Naive thymus-derived CD4-positive, alpha-beta T cell (primary cell): ENCODE measurements at places on chromosomes 3 and 15.

DNA sequence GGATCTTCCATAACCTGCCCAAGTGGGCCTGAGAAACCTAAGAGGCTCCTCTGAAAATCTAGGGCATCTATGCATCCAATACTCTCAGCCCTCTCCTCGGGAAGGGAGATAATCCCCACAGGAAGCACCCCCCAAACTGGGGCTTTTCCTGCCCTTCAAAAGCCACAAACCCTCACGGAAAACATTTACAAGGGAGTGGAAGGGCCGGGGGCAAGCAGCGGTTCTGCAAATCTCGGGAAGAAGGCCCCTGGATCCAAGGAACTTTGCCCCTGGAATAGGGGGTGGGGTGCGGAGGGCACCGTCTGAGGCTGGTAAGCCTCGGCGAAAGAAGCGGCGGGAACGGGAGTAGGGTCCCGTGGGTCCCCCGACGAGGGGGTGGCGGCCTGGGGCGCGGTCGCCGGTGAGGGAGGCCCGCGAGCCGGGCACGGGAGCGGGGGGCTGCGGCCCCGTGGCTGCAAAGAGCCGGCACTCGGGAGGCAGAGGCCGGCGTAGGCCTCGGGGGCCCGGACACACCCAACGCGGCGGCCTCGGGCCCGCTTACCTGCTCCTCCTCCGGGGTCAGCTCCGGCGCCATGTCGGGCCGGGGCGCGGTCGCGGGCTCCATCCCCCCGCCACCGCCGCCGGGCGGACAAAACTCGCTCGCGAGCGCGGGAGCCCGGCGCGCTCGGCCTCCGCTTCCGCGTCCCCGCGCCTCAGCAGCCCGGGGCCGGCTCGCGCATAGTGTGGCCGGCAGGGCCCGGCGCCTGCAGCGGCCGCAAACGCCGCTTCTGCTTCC is 755 bp downstream of the PTPN9 start:
- DNase-seq, result peak; percentile 41

DNA sequence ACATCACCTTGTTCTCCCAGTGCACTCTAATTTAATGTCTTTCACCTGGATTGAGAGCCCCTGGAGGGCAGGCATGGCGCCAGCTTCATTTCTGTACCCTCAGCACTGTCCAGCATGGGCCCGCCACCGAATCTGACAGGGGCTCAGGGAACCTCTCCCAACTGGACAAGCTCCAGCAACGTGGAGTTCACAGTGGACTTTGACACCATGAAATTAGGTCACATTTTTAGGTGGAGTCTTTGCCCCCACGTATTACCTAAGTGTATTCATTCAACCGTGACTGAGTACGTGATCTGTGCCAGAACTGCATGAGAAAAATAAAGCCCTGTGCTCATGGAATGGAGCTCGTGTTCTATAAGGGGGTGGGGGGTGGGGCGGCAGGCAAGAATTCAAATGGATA is 94.1 kb upstream of the ATP2B2 start:
- DNase-seq, result no peak

GRCh38 chr15:52338058-52338457 is 42.5 kb upstream of the MYO5C start:
- no peak for DNase-seq

DNA sequence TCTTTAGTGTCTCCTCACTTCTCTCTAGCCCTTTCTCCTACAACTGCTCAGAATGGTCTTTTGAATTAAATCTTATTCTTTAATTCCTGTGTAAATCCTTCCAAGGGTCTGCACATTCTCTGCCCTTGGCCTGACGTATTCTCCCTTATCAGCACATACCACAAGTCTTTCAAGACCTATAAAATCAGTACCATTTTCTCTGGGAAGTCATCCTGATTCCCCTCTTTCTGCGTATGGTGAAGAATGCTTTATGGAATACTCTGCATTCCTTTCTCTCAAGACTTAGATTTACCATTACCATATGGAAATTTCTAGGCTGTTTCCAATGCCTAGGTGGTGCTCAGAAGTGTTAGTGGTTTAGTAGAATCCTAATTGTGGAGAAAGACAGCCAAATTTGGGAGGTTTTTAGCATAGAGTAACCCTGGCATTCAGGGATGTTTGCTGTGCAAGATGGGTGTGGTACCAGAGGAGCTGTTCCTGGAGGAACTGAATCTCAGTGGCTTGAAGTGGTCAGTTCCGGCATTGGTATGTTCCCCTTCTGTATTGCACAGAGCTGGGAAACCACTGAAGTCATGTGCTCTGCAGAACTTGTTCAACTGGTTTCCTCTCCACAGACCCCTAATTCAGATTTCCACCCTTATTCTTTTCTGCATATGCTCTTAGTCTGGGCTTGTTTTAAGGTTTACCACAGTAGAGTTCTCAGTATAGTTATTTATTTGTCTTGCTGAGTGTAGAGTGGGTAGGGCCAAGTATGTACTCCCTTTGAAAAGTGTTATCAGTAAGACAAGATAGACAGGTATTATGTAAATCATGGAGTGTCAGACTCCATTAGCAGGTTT is 24.5 kb downstream of the IQGAP1 start:
- no peak for DNase-seq

GRCh38 chr3:45612918-45613602 is 18.5 kb downstream of the LIMD1 start:
- no peak for DNase-seq

DNA sequence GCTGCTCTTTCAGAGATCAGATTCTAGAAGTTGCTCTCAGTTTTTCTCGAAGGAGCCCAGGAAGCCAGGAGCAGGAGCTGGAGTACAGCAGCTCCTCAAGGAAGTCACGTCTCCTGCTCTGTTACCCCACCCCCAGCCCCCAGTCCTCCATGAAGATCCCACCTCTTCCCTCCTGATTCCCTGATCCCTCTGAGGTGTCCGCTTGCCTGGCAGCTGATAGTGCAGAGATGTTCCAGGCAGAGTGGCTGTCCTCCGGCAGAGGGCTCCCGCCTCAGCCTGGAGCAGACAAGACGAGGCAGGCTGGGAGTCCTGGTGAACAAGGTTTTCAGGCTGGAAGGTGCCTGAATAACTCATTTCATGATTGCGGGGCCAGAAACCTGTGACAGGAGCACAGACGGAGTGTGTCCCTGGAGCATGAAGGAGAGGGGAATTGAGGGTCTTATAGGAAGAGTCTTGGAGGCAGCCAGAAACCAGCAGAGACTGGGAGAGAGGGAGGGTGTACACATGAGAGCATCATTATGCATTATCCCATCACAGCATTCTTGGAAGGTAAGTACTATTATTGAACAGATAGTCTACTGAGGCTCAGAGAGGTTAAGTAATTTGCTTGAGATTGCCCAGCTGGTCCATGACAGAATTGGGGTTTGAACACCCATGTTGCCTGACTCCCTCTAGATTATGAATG is 1.2 kb downstream of the HRH1 start:
- no peak for DNase-seq

DNA sequence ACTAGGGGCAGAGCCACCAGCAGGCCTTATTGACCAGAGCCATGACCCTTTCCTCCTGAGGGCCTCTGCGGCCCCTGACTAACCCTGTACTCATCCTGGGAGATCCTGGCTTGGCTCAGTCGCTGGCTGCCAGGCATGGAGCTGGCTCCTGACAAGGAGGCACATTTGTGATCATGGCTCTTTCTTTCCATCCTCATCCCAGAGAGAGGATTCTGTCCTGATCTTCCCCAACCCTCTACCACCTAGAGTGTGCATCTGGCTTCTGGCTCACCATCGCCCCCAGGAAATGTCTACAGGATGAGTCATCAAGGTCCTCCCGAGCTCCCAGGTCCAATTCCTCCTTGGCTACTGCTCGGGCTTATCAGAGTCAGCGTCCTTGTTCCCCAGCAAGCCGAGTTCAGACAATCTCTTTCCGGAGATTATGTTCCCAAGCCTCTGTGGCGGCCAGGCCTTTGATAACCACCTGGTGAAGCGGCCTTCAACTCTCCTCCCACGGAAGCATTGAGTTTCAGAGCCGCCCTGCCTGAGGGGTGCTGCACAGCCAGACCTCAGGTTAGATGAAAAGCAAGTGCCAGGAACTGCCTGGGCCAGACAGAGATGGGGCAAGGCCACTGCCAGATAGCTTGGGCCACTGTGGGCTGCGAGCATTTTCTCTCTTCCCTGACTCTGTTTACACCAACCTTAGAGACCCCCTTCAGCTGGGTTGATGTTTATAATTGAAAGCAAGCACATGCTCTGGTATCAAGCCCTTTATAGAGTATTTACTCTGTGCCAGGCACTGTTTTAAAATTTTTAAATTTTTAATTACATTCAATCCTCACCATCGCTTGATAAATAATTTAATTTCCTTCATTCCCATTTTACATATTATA is 44.3 kb upstream of the MRPS22 start:
- no peak for DNase-seq

- DNase-seq, result no peak
Measured at GRCh38 chr3:149620291-149621020, 37.4 kb downstream of the WWTR1 start.

DNA sequence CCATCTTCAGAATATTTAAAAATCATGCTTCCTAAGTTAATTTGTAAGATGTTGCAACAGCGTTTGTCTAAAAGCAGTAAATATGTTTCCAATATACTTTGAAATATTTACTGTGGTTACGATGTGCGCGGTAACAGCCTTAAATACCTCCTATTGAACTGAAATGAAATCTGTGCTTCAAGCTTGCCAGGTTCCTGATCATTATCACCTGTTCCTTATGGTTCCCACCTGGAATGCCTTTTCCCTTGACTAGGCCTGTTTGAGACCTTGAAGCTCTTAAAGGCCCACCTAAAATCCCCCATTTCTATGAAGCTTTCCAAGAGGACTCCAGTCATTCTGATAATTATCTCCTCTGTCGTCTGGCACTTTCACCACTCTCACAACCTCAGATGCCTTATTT is 146.7 kb downstream of the NAALADL2 start:
- no peak for DNase-seq

- no peak for DNase-seq
Measured at GRCh38 chr15:95105229-95105628, 873.9 kb downstream of the MCTP2 start.

- no peak for DNase-seq
Measured at GRCh38 chr3:15861163-15861562, 63.4 kb upstream of the ANKRD28 start.
